ENCODE measurements at places on chromosomes 1 and 21. TPM values are rescaled to one million over a fixed set of nuclear protein-coding genes. Genes with fewer than 3 reads are reported as not detected.

ALPL gene
- 175 TPM for total RNA-seq

OPRD1 gene
- 3.3 TPM for total RNA-seq

PTPRF gene
- total RNA-seq = 221 TPM

TMEM51 gene
- total RNA-seq = 9.9 TPM

RHEX gene
- total RNA-seq = not detected

POGK gene
- total RNA-seq = 40.3 TPM

VSIG8 gene
- not detected for total RNA-seq

ESRRG gene
- 1.7 TPM for total RNA-seq

NUDT4B gene
- total RNA-seq = not detected

ADORA1 gene
- 3.5 TPM for total RNA-seq

ZNF687 gene
- 45.9 TPM for total RNA-seq

AADACL3 gene
- 2.3 TPM for total RNA-seq

RCSD1 gene
- total RNA-seq = 0.69 TPM

PLEKHN1 gene
- 1.5 TPM for total RNA-seq

DCST2 gene
- not detected for total RNA-seq

C8B gene
- total RNA-seq = not detected

ARHGAP30 gene
- total RNA-seq = 0.39 TPM

Data from H1 (cell line).